ENCODE measurements at places on chromosomes 1 and 21.

GRCh38 chr1:91754348-91754747 lies 131.6 kb downstream of the TGFBR3 start:
- no peak for DNase-seq

DNA sequence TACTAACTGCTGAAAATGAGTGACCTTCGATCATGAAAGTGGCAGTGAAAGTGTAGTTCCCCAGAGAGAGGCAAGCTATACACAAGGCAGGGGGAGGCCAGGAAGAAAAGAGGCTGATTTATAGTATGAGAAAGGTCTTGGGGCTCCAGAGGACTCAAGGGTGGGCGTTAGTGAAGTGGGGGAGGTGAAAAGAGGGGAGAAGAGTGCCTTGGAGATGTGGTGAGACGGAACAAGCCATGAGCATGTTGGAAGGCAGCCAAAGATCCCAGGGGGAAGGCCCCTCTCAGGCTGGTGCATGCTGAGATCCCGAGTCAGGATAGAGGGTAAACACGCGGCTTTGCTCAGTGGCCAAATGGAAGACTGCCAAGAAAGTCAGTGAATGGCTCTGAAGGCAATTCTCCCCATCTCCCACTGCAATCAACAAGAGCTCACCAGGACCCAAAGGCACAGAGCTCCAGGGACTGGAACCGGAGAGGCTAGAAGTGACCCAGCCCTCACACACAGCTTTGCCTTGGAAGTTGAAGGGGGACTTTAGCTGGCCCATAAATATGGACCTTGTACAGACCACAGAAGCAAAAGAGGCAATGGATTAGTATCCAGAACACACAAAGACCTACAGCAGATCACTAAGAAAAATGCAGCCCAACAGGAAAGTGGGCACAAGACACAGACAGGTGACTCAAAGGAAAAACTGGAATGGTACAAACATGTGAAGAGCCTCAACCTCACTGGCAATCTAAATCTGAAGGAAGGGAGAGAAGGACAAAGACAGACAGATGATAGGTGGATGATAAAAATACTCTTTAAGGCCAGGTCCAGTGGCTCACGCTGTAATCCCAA lies 49.6 kb downstream of the HSF2BP start:
- no peak for DNase-seq

DNA sequence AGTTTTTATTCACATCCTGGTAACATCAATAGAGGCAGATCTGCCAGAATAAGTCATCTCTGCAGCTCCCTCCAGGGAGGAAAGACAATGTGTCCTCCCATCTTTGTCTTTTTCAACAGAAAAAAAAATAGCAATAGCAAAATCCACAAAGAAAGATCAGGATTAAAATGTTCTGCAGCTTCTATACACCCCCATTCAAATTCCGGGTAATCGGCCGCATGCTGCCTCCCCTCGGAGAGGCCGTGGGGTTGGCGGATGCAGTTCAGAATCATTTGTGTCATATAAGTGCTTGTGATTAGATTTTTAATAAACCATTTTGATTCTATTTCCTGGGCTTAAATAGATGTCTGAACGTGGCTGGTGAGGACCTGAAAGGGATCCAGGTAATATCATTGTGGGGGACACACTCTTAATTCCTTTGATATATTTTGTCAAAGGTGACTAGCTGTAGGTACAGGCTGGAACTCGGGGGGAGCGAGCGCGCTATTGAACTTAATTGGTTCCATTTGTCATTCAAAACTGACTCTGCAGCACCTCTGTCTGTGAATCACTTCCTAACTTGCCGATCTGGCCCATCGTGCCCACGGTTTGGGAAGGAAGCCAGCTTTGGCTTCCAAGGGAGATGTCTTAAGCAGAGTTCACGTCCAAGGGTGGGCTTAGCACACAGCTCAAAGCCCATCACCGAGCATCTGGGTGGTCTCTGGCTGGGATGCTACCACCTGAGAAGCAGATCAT lies 85.6 kb upstream of the ARHGEF16 start:
- DNase-seq: no peak

DNA sequence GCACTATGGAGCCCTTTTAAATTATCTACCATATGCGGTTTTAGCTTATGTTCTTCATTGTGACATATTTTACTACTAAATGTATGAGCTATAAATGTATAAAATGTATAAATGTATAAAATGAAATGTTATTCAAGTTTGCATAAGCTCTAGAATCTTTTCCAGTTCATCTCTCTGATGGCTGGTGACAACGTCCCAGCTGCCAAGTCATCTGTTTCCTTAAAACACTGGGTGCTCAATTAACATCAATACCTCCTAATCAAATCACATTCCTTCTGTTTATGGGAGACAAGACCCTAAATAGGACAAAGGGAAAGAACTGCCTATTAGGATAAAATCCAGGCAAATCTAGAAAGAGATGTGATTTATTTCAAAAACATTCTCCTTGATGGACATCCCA lies 22.9 kb downstream of the DSTYK start:
- DNase-seq: no peak

DNA sequence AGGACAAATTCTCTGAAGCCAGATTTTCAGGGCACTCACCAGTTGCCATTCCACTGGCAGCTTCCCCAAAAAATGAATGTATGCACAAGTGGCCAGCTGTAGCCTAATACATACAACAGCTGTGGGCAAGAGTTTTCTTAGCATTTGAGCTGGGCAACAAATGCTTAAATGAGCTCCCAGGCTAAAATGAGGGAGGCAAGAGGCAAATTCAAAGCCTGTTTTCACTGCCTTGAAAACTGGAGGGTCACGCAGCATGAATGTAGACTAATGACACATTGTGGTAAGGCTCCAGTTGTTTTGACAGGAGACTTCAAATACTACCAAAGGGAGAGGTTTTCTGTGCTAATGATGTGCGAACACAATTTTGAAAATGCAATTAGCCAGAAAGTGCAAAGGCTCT lies 88.2 kb downstream of the TIAM1 start:
- DNase-seq: no peak

DNA sequence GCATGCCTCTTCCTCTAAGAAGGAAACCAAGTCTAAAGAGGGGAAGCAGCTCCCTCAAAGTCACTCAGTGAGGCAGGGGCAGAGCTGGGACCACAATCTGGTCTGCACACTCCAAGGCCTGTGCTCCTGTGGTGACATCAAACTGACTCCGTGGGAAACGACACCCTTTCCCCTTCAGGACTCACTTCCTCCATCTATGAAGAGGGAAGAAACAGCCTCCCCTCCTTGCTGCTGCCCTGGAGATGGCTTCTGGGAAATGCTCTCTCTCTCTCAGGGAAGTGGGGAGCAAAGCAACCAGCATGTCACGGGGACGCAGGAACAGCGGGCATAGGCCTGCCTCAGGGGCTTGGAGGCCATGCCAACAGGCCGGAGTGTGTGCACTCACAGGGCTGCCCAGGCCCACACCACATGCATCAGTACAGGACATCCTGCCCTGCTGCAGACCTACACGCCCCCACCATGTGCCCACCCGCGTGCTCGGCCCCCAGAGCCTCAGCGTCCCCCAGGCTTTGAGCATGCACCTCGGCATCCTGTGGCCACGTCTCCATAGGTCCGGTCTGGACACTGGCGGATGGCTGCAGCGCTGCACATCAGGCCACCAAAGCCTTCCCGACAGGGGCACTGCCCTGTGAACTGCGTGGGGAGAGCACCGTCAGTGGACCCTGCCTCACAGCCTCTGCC lies 25.7 kb downstream of the LAMB3 start:
- DNase-seq: no peak

GRCh38 chr1:72202761-72203160 lies 79.6 kb downstream of the NEGR1 start:
- DNase-seq: no peak

- no peak for DNase-seq
These were observed 3.7 kb upstream of the JAM2 start for GRCh38 chr21:25635310-25635709.

GRCh38 chr1:116498789-116499628 lies 71.8 kb downstream of the CD58 start:
- no peak for DNase-seq

All from stimulated activated CD8-positive, alpha-beta memory T cell treated with anti-CD3 and anti-CD28 coated beads, Interleukin-7, amount 100 ng/mL, for 1 hour (primary cell).